Aorta (tissue), 5 donors: ENCODE measurements at places on chromosomes 7 and 10. TPM values are rescaled to one million over a fixed set of nuclear protein-coding genes. Genes with fewer than 3 reads are reported as not detected.

DNA sequence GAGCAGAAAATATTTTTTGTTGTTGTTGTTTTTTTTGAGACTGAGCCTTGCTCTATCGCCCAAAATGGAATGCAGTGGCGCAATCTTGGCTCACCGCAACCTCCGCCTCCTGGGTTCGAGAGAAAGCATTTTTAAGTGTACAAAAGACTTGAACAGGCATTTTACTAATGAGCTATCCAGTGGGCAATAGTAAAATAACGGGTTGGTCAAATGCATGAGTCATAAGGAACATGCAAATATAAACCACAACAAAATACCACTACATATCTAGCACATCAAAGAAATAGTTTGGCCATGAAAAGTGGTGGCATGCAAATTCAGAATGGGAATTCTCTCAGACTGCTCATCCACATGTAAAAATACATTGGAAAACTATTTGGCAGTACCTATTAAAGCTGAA, 71.7 kb upstream of the TMEM106B start:
- H3K4me1 ChIP-seq, result no peaks in the 10 kb centered on the region
- no peak for DNase-seq
- H3K27ac ChIP-seq, result no peak overlapping the region
- no peaks in the 10 kb centered on the region for H3K27me3 ChIP-seq

GRCh38 chr7:75842836-75843446, 29.3 kb upstream of the CCL24 start:
- no peaks in the 10 kb centered on the region for H3K4me1 ChIP-seq
- no peak overlapping the region for H3K4me3 ChIP-seq
- DNase-seq, result no peak
- no peak overlapping the region for H3K27ac ChIP-seq
- no peaks in the 10 kb centered on the region for H3K36me3 ChIP-seq
- no peaks in the 10 kb centered on the region for H3K27me3 ChIP-seq

DNA sequence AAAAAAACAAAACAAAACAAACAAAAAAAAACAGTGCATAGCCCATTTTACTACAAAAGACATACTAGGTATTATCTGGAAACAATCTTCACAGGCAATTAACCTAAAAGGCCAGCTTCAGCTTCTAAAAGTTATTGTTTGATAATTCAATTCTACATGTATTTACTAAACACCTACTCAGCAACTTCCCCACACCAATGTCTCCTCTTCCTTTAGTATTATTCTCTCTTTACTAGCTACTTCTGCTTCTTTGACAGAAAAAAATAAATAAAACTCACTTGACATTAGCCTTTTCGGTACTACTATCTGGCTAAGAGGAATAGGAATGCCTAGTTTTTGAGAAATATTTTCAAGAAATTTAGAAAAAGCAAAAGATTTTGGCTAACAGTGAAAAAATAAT, 2.8 kb downstream of the TM9SF3 start:
- no peaks in the 10 kb centered on the region for H3K4me1 ChIP-seq
- H3K27ac ChIP-seq, result no peak overlapping the region
- no peaks in the 10 kb centered on the region for H3K27me3 ChIP-seq
- DNase-seq, result no peak

GRCh38 chr7:128099204-128099671, 68.0 kb upstream of the LRRC4 start:
- no peaks in the 10 kb centered on the region for H3K36me3 ChIP-seq
- H3K4me3 ChIP-seq, result no peak overlapping the region
- no peaks in the 10 kb centered on the region for H3K4me1 ChIP-seq
- no peak for DNase-seq
- no peak overlapping the region for H3K27ac ChIP-seq

DNA sequence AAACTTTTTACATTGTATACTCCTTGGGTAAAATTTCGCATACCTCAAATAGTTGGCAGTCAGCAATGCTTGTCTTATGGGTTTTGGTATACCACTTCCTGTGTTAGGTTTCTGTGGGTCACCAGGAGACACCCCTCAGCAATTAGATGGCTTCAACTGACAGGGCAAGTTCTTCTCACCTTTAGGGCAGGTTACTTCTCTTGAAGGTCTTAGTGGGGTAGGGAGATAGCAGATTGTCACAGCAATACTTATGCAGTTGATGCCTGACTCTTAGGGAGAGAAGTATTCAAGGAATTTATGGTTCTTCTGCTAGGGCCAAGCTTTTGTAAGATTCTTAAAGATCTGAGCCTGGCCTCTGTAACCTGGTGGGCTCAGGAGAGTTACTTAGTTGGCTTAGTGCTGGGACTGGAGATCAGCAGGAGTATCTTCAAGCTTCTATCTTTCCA, 42.9 kb downstream of the MKLN1 start:
- no peak overlapping the region for H3K27ac ChIP-seq
- H3K4me1 ChIP-seq, result peaks cover 6% of the 10 kb centered on the region
- no peaks in the 10 kb centered on the region for H3K27me3 ChIP-seq

DNA sequence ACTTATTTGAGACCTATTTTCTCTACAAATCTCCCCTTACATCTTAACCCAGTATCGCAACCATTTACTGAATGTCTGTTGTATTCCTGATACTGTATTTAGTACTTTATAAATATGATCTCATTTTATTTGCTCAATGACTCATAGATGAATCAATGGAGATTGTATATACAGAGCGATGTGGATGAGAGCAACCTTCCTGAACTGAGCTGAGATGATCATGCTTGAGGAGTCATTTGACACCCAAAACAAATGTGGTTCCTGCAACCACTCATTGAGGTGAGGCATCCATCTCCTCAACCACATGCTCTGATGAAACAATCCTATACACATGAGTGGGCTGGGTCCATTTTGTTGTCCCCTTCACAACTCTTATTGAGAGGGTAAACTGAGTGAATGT, 250.0 kb downstream of the CDC14C start:
- no peak overlapping the region for H3K27ac ChIP-seq
- H3K36me3 ChIP-seq, result no peaks in the 10 kb centered on the region
- no peaks in the 10 kb centered on the region for H3K4me1 ChIP-seq
- DNase-seq, result no peak
- no peaks in the 10 kb centered on the region for H3K27me3 ChIP-seq

EPHA1 gene
- total RNA-seq, result 0.45 TPM

OR2A5 gene
- not detected for total RNA-seq

- no peaks in the 10 kb centered on the region for H3K27me3 ChIP-seq
- no peak for DNase-seq
- H3K27ac ChIP-seq, result no peak overlapping the region
- no peaks in the 10 kb centered on the region for H3K36me3 ChIP-seq
- no peaks in the 10 kb centered on the region for H3K4me1 ChIP-seq
Measured at GRCh38 chr7:106418526-106418925, 133.7 kb upstream of the NAMPT start.

DNA sequence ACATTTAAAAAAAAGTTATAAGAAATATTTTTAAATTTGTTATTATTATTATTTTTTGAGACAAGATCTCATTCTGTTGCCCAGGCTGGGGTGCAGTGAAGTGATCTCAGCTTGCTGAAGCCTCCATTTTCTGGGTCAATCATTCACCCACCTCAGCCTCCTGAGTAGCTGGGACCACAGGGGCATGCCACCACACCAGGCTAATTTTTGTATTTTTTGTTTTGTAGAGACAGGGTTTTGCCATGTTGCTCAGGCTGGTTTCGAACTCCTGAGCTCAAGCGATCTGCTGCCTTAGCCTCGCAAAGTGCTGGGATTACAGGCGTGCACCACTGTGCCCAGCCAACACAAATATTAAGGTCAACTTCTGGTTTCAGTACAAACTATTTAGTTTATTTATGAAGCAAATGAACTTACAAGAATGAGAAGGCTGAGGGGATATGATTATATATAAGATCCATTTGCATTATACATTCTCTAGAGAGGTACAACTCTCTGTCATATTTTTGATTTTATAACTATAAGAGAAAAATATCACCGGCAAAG, 45.9 kb upstream of the FAM133B start:
- no peaks in the 10 kb centered on the region for H3K36me3 ChIP-seq
- H3K4me1 ChIP-seq, result no peaks in the 10 kb centered on the region
- H3K27me3 ChIP-seq, result no peaks in the 10 kb centered on the region
- no peak overlapping the region for H3K4me3 ChIP-seq

DNA sequence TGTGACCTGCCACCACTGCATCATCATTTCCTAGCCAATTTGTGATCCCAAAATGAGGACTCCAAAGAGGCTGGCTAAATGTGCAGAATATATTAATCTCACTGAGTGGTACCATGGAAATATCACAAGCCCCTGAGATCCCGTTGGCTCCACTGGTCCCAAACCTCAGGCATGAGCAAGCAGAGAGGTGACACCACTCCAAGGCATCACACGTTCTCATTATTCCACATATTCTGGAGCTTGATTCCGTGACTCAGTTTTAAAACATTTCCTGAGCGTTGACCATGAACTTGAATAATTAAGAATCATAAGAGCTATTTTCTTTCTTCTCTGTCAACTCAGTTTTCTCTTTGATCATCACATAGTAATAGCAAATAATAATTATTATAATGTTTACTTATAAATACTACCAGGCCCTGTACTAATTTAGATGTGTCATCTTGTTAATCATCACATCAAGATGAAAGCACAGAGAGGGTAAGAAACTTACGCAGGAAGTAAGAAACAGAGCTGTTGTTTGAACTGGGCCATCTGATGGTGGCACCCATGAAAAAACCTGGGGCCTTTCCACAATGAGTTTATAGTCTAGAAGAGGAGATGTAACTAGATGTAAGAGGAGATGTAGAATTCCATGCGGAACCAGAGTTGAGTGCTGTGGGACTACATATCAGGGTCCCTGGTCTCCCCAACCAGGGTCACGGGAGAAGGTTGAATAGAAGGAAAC, 3.5 kb downstream of the APBB1IP start:
- H3K4me1 ChIP-seq, result no peaks in the 10 kb centered on the region
- no peak overlapping the region for H3K4me3 ChIP-seq
- DNase-seq, result no peak
- H3K27me3 ChIP-seq, result no peaks in the 10 kb centered on the region
- H3K36me3 ChIP-seq, result no peaks in the 10 kb centered on the region

SLC12A9 gene
- total RNA-seq, result 20.3 TPM

DNA sequence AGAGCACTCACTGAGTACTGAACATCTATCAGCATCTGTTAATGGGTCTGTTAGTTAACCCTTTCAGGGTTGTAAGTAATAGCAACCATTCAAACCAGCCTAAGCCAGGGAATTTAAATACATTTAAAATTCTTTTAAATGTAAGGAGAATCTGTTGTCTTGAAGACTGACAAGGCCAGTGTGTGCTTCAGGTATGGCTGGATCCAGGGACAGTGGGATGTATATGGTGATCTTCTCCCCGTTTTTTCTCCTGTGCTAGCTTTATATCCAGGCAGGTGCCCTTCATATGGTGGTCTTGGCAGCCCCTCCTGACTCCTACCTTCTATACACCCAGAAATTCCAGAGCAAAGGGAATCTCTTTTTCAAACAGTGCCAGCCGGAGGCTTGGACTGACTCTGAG, 46.6 kb upstream of the DAGLB start:
- no peak for DNase-seq
- H3K27me3 ChIP-seq, result no peaks in the 10 kb centered on the region
- H3K4me1 ChIP-seq, result no peaks in the 10 kb centered on the region
- H3K36me3 ChIP-seq, result no peaks in the 10 kb centered on the region

DNA sequence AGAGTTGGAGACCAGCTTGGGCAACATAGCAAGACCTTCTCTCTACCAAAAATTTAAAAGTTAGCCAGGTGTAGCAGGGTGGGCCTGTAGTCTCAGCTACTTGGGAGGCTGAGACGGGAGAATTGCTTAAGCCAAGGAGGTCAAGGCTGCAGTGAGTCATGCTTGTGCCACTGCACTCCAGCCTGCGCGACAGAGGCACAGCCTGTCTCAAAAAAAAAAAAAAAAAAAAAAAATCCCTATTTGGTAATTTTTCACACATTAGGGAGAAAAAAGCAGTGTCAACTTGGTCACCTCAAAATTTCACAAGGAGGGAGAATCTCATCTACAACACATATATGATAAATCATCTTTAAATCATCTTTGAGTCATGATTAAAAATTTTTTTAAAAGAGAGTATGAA, 6.4 kb upstream of the ZNF398 start:
- H3K27ac ChIP-seq, result no peak overlapping the region
- DNase-seq, result no peak
- H3K36me3 ChIP-seq, result no peaks in the 10 kb centered on the region
- H3K4me1 ChIP-seq, result no peaks in the 10 kb centered on the region
- H3K27me3 ChIP-seq, result no peaks in the 10 kb centered on the region
- H3K4me3 ChIP-seq, result no peak overlapping the region

DNA sequence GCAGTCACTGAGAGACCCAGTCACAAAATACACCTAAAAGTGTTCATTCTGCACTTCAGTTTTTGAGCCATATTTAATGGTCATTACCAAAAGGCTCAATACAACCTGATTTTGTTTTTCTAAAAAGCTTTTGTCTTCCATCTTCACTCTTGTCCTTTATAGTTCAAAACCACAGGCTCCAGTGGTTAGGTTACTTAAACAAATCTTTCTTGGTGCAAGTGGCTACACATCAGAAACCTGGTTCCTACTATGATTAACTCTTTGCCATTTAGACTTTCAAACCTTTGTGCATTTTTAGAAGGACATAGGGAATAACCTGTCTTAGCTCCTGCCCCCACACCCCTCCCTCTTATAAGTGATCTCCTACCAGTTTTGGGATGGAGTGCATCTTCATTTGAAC, 135.8 kb downstream of the STRA8 start:
- DNase-seq, result no peak
- H3K4me3 ChIP-seq, result no peak overlapping the region
- no peaks in the 10 kb centered on the region for H3K36me3 ChIP-seq
- no peaks in the 10 kb centered on the region for H3K27me3 ChIP-seq
- H3K27ac ChIP-seq, result no peak overlapping the region
- H3K4me1 ChIP-seq, result no peaks in the 10 kb centered on the region

OPN4 gene
- total RNA-seq, result 0.36 TPM

DNA sequence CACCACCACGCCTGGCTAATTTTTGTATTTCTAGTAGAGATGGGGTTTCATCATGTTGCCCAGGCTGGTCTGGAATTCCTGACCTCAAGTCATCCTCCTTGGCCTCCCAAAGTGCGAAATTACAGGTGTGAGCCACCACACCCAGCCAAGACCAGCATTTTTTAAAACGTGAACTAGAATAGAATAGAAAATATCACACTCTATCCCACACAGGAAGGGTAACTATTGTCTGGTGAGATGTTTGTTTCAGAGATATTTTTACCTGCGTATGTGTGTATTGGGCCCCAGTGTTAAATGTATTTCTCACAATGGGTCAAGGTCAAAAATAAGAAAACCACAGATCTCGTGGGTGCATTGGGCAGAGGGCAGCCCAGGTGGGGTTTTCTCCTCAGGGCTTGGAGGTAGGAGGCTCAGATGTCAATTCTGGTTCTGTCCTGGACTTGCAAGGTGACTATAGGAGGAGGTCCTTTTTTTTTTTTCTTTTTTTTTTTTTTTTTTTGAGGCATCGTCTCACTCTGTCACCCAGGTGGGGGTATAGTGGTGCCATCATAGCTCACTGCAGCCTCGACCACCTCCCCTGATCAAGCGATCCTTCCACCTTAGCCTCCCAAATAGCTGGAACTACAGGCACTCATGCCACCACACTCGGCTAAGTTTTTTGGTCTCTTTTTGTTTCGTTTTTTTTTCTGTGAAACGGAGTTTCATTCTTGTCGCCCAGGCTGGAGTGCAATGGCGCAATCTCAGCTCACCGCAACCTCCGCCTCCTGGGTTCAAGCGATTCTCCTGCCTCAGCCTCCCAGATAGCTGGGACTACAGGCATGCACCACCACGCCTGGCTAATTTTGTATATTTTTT, 19.0 kb downstream of the SH2B2 start:
- H3K27me3 ChIP-seq, result no peaks in the 10 kb centered on the region
- no peaks in the 10 kb centered on the region for H3K4me1 ChIP-seq
- H3K4me3 ChIP-seq, result no peak overlapping the region
- DNase-seq, result no peak

- no peak overlapping the region for H3K27ac ChIP-seq
- peaks cover 2% of the 10 kb centered on the region for H3K36me3 ChIP-seq
- H3K4me3 ChIP-seq, result no peak overlapping the region
- H3K27me3 ChIP-seq, result no peaks in the 10 kb centered on the region
Measured at GRCh38 chr10:95691281-95691680, 2.4 kb downstream of the TCTN3 start.
